Epithelial cell of esophagus (primary cell): ENCODE measurements at places on chromosomes 7 and 10.

GRCh38 chr10:91006752-91007346, 86.0 kb upstream of the ANKRD1 start:
- no peak for DNase-seq

DNA sequence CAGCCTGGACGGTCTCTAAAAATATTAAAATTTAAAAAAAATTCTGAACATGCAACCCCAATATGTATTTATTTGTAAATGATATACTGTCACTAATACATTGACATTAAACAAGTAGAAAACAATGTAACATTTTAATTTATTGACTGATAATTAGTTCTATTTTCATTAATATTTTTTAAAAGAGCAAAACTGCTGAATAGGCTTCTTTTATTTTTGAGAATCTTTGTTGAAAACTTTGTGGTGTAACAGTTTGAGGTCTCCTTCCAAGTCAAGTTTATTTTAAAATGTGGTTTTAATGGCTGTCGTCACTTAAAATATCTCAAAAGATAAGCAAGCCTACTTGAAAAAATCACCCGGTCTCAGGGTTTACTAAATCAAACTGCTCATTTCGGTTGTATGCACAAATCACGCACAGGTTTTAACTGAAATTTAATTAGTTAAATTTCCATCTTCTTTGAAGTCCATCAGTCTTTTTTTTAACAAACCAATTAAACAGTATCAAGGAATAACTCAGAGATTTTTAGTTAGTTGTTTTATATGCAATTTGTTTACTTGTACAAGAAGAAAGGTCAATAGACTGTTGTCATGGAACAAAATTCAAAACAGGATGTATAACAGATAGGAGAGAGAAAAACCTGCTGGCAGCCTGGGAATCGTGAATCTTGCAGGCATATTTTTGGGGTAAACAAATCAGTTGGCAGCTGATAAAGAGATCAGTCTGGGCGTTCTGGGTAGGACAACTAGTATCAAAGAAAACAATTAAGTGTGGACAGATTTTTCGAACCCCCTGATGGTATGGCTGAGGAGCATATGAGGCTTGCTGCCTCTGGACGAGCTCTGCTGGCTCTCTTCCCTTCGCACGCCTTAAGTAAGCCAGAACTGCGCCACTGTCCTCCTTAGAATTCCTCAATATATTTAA, 9.7 kb upstream of the EDRF1 start:
- no peak for DNase-seq

- no peak for DNase-seq
These were observed 30.2 kb downstream of the ADRA2A start for GRCh38 chr10:111107023-111107422.

DNA sequence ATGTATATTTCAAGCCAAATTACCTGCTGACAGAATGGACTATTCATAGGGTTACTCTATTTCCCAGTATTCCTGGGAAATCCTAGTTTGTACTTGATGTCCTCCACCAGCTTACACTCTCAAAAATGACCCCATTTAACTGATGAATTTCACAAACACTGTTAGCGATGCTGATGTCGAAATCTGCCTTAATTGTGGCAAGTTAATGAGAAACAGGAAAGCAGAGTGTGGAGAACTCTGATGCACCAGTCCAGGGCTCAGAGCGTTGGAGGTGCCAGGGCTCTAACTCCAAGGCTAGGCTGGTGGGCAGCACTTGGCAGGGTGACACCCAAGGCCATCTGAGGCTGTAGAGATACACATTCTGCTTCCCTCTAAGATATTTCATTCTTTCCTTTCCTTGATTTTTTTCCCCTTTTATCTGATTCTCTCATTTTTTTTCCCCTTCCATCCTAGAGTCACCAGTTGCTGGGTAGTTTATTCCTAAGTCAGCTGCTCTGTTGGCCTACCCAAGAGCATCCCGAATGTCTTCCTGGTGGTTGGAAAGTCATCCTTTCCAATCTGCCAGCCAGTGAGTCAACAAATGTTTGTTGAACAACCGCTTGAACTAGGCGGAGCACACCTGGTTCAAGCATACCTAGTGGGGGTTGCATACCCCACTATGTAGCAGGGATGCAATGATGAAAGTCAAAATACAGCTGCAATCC, 525.0 kb upstream of the NRP1 start:
- no peak for DNase-seq

GRCh38 chr10:69388488-69388887, 28.2 kb downstream of the TACR2 start:
- DNase-seq, result no peak
